ENCODE measurements at places on chromosomes 1 and 21. TPM values are rescaled to one million over a fixed set of nuclear protein-coding genes. Genes with fewer than 3 reads are reported as not detected.

- DNase-seq = no peak
These were observed 3.7 kb downstream of the CFH start for GRCh38 chr1:196655494-196655893.

- no peak for DNase-seq
These were observed 164.8 kb downstream of the PLPPR5 start for GRCh38 chr1:98839840-98840239.

DNA sequence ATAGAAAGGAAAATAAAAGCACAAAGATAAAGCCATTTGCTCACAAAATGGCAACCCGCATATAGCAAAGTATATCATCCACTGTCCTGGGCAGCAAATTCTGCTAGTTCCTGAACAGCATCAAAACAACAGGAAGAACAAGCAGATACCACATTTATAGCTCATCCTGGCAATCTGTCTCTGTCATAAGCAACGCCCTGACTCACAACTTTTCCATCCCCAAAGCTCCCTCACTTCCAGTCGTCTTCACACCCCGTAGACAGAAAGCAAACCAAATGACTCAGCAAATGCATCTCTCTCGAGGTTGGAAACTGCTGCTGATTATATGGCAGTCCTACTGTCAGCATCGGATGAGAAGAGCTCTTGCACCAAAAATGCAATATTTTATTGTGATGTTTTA lies 65.8 kb downstream of the AK5 start:
- DNase-seq = peak; percentile 6

- no peak for DNase-seq
These were observed 1.8 kb downstream of the PTBP2 start for GRCh38 chr1:96723377-96723776.

- no peak for DNase-seq
These were observed 55.0 kb downstream of the CAMSAP2 start for GRCh38 chr1:200793677-200794076.

GRCh38 chr1:155043793-155044192 lies 7.3 kb upstream of the ADAM15 start:
- no peak for DNase-seq

DNA sequence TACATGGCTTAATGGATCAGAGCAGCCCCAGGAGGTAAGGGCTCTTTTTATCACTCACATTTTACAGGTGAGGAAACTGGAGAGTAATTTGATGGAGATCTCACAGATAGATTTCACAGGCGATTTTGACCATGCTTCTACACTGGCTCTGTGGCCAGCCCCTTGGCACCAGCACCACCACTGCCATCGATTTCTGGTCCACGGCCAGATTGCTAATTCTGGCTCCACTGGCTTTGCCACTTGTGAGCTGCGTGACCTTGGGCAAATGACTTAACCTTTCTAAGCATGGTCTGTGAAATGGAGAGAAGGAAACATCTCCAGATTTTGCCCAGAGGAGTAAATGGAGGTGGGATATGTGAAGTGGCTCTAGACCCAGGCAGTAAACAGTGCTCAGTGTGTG lies 32.6 kb downstream of the KCNC4 start:
- no peak for DNase-seq

The ACTA1 gene
- total RNA-seq = 5.2 TPM
